ENCODE measurements at places on chromosomes 7 and 10.
A peak's percentile ranks its signal among the peaks of the same experiment; 100 is the strongest.

- DNase-seq = peak; percentile 38
Observed at GRCh38 chr10:11742009-11742778, at the start of gene ECHDC3. Gene ECHDC3 (plus strand): TSS chr10:11742382. CDS start chr10:11742577, 195 bp downstream.

DNA sequence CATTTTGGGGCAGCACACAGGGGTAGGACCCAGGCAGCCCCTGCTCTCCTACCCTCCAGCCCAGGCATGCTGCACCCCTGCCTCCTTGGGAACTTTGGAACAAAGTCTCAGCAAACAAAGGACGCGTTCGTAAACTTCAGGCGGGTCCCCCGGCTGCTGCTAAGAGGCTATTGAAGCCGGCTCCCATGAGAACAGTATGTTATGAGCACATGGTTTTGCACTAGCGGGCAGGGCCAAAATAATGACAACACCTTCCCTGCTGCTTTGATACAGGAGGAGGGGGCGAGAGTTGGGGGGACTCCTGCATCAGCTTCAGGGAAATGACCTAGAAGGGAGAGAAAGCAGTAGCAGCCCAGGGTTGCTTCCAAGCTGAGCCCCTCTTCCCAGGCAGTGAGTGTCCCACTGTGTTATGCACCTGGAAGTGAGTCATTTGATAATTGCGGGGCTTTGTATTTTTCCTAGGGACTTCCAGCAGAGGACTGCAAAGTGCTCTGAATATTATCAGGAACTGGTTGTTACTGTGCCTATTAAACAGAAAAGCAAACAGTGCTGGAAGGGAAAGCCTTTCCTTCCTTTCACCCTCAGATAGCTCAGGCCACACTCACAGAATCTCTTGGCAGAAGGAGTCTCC, 6.9 kb downstream of the ITPRIP start:
- DNase-seq = no peak

- no peak for DNase-seq
Observed at GRCh38 chr10:104328646-104328895, 9.7 kb downstream of the ITPRIP start.

DNA sequence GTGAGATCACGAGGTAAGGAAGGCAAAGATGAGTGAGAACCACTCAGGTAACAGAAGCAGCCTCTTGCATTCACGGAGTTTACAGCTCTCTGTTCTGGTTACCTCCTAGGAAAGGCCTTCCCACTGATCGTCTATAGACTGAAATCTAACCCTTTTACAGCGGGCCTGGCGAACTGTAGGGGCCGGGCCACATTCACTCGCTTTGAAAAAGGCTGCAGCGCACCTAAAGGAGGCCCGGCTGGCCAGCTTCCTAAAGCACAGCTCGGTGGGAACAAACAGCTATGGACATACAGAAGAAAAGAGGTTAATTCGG, 565 bp downstream of the ATP5MK start:
- no peak for DNase-seq

GRCh38 chr10:21501731-21502347, 23.6 kb downstream of the SKIDA1 start:
- no peak for DNase-seq

DNA sequence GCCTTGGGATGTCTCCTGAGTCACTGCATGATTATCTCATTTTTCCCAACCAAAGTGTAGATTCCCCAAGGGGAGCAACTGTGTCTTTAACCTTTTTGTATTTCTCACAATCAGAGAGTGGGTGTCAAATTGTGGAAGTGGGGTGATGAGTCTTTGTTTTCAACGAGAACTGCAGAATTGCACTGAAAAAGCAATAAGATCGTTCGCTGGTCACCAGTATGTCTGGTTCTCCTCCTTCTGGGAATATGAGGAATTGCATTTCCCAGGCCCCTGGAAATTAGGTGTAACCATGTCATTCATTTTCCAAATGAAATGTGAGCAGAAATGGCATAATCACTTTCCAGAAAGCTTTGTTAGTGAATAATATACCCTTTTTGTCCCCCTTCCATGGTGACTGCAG, 326.9 kb downstream of the GPAM start:
- no peak for DNase-seq

GRCh38 chr10:120012566-120012965, 120.0 kb downstream of the SEC23IP start:
- no peak for DNase-seq

GRCh38 chr7:104272767-104273384, 55.5 kb upstream of the LHFPL3 start:
- no peak for DNase-seq

GRCh38 chr7:149850716-149851115, 12.5 kb downstream of the ZNF862 start:
- DNase-seq = no peak

- no peak for DNase-seq
Observed at GRCh38 chr10:120421250-120421649, 35.8 kb upstream of the PLPP4 start.
